Mesothelial cell of epicardium (in vitro differentiated cells): ENCODE measurements at places on chromosomes 4 and X. TPM values are rescaled to one million over a fixed set of nuclear protein-coding genes. Genes with fewer than 3 reads are reported as not detected.
A peak's percentile ranks its signal among the peaks of the same experiment; 100 is the strongest.

Gene PFKFB1
- 0.83 to 1.1 TPM (median 1.1 TPM) in 3 replicates for total RNA-seq

Gene IL2
- not detected in 3 replicates for total RNA-seq

Gene GJB1
- total RNA-seq: 0.11 TPM in 1 of 3 replicates, not detected in the others

DNA sequence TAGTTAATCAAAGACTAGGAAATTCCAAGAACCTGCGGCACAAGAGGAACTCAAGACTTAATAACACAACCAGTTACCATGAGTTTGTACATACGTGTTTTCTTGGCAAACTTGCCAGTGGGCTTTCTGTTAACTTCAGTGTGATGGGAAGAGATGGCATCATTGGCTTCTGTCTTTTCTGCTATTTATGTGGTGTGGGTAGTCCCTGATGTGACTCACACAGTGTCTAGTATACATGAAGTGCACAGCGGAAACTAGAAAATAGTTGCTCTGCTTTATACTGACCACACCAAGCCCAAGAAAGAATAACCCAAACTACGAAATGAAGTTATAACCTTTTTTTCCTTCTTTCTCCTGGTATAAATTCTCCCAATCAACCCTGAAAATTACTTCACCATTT, 24.5 kb downstream of the DAPP1 start:
- H3K27me3 ChIP-seq: no peaks in the 10 kb centered on the region
- H3K27ac ChIP-seq: no peak overlapping the region
- no peak for DNase-seq
- H3K36me3 ChIP-seq: no peaks in the 10 kb centered on the region

Gene RAB39B
- 1.6 to 1.9 TPM (median 1.7 TPM) in 3 replicates for total RNA-seq

Gene CCDC120
- total RNA-seq: 33.5 to 35.1 TPM (median 33.7 TPM) in 3 replicates

- DNase-seq: peak; percentile 46
- no peak overlapping the region for H3K27ac ChIP-seq
- no peaks in the 10 kb centered on the region for H3K36me3 ChIP-seq
- H3K4me1 ChIP-seq: peaks cover 2% of the 10 kb centered on the region
- peaks cover 1% of the 10 kb centered on the region for H3K27me3 ChIP-seq
- no peak overlapping the region for H3K4me3 ChIP-seq
Measured at GRCh38 chrX:153539171-153539978, 21.9 kb downstream of the ATP2B3 start.

- H3K36me3 ChIP-seq: no peaks in the 10 kb centered on the region
- no peak for DNase-seq
- no peaks in the 10 kb centered on the region for H3K27me3 ChIP-seq
- H3K4me3 ChIP-seq: no peak overlapping the region
- no peak overlapping the region for H3K27ac ChIP-seq
- peaks cover 19% of the 10 kb centered on the region for H3K4me1 ChIP-seq
Measured at GRCh38 chrX:39874202-39874816, 223.4 kb downstream of the BCOR start.

- H3K4me3 ChIP-seq: no peak overlapping the region
- peaks cover 5% of the 10 kb centered on the region for H3K4me1 ChIP-seq
- H3K27ac ChIP-seq: no peak overlapping the region
- no peak for DNase-seq
Measured at GRCh38 chr4:10803713-10804343, 119.3 kb upstream of the CLNK start.

DNA sequence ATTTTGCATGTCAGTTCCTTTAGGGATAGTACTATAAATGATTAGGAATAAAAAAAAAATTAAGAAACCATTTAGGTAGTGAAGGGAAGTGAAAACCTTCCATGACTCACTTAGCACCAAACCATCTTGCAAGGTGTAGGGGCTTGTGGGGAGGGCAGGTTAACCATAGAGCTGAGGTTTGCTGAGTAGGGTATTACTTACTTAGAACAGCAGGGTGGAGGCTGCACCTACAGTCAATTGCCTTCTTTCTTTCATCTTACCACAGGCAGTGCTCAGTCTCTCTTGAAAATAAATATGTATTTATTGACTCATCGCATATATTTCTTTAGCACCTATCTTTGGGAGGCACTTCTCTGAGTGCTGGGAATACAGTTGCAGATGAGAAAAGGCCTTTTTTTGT, 104.9 kb upstream of the GIMD1 start:
- H3K4me1 ChIP-seq: no peaks in the 10 kb centered on the region
- no peak for DNase-seq
- no peak overlapping the region for H3K4me3 ChIP-seq
- no peaks in the 10 kb centered on the region for H3K36me3 ChIP-seq
- H3K27me3 ChIP-seq: no peaks in the 10 kb centered on the region

- H3K36me3 ChIP-seq: no peaks in the 10 kb centered on the region
- H3K4me3 ChIP-seq: no peak overlapping the region
- H3K27ac ChIP-seq: peak overlapping the region; percentile 66
Measured at GRCh38 chrX:21905313-21905712, 35.2 kb upstream of the SMS start.

Gene CXCL1
- total RNA-seq: 0.47 to 0.77 TPM (median 0.74 TPM) in 3 replicates

Gene ARX
- total RNA-seq: not detected in 3 replicates

GRCh38 chrX:156001667-156002021, 4.1 kb downstream of the IL9R start:
- no peak overlapping the region for H3K27ac ChIP-seq
- no peaks in the 10 kb centered on the region for H3K36me3 ChIP-seq
- DNase-seq: no peak
- H3K4me3 ChIP-seq: no peak overlapping the region
- no peaks in the 10 kb centered on the region for H3K4me1 ChIP-seq
- H3K27me3 ChIP-seq: no peaks in the 10 kb centered on the region

Gene TCEAL6
- total RNA-seq: not detected in 3 replicates

Gene SPANXA1
- total RNA-seq: not detected in 3 replicates

Gene C4orf46
- 16.2 to 17.4 TPM (median 17.4 TPM) in 3 replicates for total RNA-seq

DNA sequence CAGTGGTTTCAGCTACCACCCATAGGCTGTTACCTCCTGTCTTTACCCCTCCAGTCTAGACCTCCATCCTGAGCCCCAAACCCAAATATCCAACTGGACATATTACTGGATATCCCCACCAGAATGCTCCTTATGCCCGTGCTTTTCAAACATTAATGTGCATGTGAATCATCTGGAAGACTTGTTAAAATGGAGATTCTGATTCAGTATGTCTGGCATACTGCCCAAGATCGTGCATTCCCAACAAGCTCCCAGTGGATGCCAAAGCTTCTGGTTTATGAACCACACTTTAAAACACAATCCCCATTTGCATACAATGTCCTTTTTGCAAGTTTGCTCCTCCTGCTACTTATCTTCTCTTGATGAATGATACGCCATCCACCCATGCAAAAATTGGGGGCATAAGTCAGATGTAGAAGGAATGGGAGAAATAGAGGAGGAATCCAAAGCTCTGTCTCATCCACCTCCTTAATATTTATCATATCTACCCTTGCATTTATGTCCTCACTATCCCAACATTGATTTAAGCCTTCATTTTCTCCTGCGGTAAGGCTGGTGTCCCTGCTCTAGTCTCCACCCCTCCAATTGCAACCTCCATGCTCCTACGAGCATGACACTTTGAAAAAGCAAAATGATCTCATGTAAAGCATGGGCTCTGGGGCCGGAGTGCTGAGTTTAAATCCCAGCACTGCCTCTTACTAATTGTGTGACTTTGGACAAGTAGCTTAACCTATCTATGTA, 7.4 kb upstream of the PGRMC1 start:
- no peak for DNase-seq
- H3K36me3 ChIP-seq: no peaks in the 10 kb centered on the region
- no peaks in the 10 kb centered on the region for H3K27me3 ChIP-seq
- no peak overlapping the region for H3K27ac ChIP-seq
- H3K4me1 ChIP-seq: peaks cover 7% of the 10 kb centered on the region

GRCh38 chrX:153992180-153992579, 19.6 kb downstream of the TMEM187 start:
- DNase-seq: no peak
- H3K27ac ChIP-seq: no peak overlapping the region
- no peaks in the 10 kb centered on the region for H3K36me3 ChIP-seq
- H3K4me3 ChIP-seq: no peak overlapping the region
- no peaks in the 10 kb centered on the region for H3K4me1 ChIP-seq
- no peaks in the 10 kb centered on the region for H3K27me3 ChIP-seq

GRCh38 chrX:11462648-11463047, 169.4 kb downstream of the AMELX start:
- H3K4me1 ChIP-seq: no peaks in the 10 kb centered on the region
- no peak overlapping the region for H3K27ac ChIP-seq
- H3K36me3 ChIP-seq: no peaks in the 10 kb centered on the region
- no peak overlapping the region for H3K4me3 ChIP-seq
- DNase-seq: no peak

GRCh38 chrX:66255359-66255967, 91.4 kb downstream of the HEPH start:
- H3K4me1 ChIP-seq: no peaks in the 10 kb centered on the region
- no peak overlapping the region for H3K4me3 ChIP-seq
- no peak overlapping the region for H3K27ac ChIP-seq
- no peaks in the 10 kb centered on the region for H3K27me3 ChIP-seq
- H3K36me3 ChIP-seq: peaks cover 37% of the 10 kb centered on the region

GRCh38 chr4:139660568-139661043, 5.0 kb upstream of the MGST2 start:
- no peak overlapping the region for H3K27ac ChIP-seq
- H3K4me3 ChIP-seq: no peak overlapping the region
- no peaks in the 10 kb centered on the region for H3K36me3 ChIP-seq
- H3K27me3 ChIP-seq: no peaks in the 10 kb centered on the region
- peaks cover 19% of the 10 kb centered on the region for H3K4me1 ChIP-seq
- DNase-seq: no peak

DNA sequence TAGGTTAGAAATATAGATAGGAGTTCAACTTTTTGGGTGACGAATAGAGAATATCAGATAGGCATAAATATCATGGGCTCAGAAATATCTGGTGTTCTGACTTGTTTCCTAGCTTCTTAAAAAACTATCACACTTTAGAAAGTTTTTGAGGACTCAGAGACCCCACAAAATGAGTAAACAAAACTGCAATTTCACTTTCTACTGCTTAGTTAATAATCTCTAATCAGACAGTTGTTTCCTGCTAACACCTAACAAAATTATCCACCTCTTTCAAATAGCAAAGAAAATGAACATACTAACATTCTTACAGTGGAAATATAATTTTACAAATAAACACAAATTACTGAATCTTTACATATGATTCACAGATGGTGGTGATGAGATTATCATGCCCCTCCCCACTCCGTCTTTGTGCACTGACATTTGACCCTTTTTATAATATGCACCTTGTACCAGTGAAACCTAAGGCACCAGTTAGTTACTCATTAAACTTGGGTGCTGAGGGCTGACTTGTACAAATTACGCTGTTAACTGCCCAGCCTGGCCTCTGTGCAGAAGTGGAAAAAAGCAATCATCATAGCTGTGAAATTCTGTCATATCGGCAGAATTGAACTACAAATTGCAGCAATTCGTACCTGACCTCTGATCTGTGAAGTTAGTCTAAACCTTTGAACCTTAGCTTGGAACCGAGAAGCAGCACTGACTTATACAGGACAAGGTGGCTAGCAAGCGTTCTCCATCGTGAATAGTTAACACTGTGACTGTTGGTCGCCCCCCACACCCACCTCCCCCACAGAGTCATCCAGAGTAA, 138.7 kb downstream of the CHRNA9 start:
- H3K36me3 ChIP-seq: peaks cover 2% of the 10 kb centered on the region
- peaks cover 12% of the 10 kb centered on the region for H3K4me1 ChIP-seq
- no peaks in the 10 kb centered on the region for H3K27me3 ChIP-seq
- DNase-seq: no peak
